Fibroblast of upper back skin (primary cell): ENCODE measurements at places on chromosomes 4 and X.

DNA sequence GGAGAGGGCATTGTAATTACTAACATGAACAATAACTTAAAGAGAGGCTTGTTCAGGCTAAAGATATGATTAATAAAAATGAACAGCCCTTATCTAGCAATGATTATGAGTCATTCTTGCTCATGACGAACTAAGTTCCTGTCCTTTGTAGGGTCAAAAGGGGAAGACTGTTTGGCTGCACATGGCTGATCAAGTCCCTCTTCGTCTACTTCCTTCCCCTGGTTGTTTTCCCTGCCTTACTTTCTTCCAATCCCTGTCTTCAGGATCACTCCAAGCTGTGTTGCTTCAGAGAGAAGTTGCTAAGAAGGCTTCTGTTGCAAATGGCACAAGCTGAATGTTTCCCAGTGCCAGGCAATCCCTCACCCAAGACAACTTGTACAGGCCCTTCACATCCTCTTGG, 115.0 kb upstream of the HS3ST1 start:
- no peak for DNase-seq

DNA sequence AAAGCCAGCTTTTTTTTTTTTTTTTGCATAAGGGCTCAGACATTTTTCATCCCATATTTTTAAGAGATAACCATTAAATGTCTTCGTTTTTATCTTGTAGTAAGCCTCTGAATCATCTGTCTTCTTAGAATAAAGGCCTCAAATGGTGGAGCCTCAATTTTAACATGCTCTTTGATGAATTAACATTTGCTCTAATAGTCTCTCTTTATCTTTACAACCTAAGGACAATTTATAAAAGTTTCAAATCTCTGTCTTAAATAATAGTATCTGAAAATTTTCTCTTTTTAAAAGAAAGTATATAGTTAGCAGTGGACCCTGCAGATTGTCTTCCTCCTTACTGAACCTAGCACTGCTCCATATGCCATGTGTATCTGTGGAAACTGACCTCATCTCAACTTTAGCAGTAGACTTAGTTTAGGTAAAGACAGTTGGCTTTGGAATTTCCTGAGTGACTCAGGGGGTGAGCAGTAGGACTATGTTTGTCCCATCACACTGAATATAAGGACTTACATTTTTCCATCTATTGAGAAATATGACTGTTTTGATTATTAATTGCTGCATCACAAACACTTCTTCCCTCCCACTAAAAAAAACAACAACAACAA, 1658.0 kb downstream of the STIM2 start:
- peak; percentile 52 for DNase-seq

DNA sequence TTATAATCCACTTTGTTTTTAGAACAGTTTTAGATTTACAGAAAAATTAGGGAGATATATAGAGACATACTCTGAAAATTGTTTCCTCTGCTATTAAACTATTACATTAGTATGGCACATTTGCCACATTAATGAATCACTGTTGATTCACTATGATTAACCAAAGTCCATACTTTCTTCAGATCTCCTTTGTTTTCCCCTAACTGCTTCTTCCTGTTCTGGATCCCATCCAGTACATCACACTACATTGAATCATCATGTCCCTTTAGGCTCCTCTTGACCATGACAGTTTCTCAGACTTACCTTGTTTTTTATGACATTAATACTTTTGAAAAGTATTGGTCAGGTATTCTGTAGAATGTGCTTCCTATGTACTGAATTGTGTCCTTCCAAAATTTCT, 109.2 kb upstream of the EDNRA start:
- peak; percentile 68 for DNase-seq

DNA sequence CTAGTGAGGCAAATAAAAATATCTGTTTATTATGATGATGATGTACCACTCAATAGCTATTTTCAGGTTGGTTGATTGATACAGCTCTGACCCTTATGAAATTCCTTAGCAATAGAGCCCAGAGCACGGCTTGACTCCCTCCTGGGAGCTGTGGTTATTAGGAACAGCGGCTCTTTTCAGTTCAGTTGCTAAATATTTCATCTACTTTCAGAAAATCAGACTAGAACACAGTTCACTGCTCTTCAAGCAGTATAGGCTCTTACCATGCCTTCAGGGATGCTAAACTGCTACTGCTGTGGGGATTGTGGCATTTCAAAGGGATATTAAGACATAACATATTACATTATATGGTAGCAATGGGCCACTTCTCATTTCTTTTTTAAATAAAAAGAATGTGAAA, 218.8 kb downstream of the SNCA start:
- no peak for DNase-seq

GRCh38 chr4:67037504-67038227, 507.6 kb downstream of the CENPC start:
- DNase-seq = no peak

DNA sequence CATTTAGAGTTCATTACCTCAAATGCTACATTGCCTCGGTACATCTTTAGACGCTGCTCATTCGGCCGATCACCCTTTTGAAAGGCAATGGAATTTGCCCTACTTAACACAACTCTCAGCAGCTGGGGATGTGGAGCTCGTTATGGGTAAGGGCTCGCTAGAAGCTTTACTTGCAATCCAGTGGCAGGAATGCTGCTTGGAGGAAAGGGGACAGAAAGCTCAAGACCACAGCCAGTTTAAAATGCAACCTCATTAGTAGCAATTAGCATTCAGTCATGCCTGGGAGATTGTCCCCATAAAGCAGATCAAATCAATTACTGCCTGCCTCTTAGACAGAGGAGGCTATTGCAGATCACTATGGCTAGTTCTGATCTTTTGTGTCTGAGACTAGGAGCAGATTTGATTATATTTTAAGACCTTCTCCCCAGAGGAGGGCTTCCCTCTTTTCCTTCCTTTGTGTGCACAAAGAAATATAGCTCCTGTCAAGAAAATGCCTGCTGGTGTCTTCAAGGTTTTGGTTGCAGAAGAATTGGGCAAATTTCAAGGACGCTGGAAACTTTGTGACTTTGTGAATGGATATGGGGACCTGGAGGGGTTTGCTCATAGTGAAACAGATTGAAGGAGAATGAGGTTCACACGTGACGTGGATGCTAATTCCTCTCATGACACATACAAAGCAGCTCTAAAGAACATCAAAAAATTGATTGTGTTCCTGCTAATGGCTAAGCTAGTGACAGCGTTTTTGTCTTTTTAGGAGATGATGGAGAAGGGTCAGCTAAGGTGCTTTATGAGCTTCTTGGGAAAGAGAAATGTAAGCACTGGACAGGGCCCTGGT, 237.5 kb upstream of the GLRA2 start:
- DNase-seq = no peak

DNA sequence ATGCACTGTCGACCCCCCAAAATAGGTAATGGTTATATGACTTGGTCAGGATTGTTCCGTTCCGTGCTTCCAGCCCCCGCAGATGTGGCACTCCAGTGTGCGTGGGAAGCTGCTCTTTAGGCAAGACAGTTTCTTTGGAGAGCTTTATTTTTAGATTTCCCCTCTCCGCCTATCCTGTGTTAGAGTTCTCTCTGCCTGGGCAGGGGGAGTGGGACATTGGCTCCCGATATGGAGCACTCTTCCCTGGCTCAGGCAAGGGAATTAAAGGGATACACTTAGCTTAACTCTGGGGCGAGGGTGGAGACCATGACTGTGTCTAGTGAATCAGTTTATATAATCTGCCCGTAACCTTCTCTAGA, 36.0 kb downstream of the DLG3 start:
- no peak for DNase-seq
